ENCODE measurements at places on chromosomes 7 and 10. TPM values are rescaled to one million over a fixed set of nuclear protein-coding genes. Genes with fewer than 3 reads are reported as not detected.

DNA sequence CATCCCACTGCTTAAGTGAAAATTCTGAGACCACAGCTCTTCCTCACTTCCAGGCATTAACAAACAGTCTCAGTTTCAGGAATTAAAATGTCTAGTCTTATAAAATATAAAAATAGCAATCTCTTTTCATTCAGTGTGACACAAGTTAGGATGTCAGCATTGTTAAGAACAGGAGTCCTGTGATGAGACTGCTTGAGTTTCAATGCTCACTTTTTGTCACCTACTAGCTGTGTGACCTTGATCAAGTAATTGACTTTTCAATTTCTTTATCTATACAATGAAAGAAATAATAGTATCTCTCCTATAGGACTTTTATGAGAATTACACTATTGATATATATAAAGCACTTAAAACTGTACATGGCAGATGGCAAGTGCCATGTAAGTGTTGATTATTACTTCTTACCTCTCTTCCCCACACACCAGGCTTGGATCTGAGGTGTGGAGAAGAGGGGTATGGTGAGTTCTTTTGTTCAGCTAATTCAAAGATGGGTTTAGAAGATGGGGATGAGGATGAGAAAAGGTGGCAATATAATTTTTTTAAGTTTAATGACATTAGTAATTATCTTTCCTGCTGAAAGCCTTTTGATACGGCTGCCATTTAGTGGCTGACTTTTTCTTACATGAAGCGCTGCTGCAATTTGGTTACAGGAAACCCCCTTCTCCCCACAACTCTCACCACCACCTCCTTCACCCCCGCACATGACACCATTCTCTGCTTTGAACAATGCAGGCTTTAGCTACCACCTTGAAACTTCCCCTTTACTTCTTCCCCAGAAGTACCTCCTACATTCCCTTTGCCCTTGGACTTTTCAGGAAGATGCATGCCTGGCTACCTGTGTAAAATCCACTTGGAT is 20.8 kb upstream of the HYAL4 start:
- no peak for DNase-seq

- no peak for DNase-seq
Measured at GRCh38 chr10:4916086-4916716, 47.0 kb upstream of the AKR1C1 start.

DNA sequence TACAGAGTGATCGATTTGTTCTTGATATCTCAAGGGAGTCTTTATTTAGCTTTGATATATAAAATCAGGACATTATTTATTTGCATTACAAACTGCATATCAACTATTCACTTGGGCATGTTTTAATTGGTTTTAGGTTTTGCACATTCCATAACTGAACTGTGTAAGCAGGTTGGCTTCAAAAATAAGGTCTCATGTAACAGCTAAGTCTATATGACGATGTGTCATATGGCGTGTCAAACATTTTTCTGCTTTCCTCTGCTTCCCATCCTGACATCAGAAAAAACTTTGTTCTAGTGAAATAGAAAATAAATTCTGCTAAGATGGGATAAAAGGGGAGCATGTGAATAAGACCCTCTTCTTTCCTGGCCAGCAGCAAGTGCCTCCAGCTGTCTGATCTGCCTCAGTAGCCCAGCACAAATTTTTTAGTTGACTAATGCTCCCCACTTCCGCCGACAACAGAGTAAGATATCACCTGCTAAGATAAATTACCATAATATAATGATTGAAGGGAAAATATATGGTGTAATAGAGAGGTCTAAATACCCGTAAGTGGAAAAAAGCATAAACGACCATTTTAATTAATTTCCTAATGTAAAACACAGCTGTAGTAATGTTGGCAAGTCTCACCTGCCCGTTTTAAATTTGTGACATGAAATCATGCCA is 180.5 kb downstream of the TAX1BP1 start:
- no peak for DNase-seq

DNA sequence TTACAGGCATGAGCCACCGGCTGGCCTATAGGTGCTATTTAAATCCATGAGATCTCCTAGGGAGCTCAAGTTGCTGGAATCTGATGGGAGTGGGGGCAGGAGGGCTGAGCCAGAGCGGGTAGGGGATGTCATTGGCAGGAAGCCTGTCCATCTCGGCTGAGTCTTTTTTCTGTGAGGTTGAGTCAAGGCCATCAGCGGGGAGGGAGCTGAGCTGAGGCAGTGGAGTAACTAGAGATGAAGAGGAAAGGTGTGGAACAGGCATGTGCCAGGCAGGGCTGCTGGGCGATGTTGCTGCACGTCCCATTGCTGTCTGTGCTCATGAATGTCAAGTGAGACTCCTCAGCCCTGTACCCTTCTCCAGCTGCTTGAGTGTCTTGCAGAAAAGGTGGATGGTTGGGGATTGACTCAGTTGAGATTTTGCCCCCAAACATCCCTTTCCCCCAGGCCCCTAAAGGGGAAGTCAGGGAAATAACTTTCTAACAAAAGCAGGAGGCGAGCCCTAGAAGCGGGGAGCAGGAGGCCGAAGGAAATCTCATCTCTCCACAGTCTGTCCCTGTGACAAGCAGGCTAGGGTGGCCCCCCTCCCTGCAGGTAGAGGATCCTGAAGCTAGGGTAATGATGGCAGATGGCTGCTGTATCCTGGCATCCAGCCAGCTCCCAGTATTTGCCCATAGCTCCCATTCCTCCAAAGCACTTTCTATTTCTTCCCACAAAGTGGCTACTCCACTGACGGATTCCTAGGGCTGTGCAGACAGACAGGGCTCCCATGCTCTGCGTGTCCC is 5.4 kb downstream of the ATP6V1F start:
- no peak for DNase-seq

DNA sequence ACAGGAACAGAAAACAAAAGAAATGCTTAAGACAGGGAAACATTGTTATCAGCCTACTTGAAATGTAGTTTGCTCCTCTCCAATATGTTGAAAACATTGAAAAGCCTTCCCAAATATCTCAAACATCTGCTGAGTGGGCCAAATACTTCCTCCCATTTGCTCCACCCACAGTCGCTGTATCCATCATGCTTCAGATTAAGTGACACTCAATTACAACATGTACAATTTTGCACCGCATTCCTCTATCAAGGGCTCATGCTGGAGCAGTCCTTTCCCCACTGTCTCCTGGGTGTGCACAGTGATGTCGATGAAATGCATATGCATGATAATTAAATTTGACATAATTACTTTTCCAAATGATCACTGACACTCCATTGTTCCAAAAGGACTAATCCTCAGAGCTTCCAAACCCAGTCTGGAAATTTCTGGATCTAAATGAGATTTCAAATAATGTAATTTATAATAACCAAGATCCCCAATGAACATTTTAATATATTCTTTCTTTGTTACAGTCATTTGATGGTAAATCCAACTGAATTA is 604.6 kb downstream of the GRID1 start:
- DNase-seq: no peak

GRCh38 chr7:26987338-26987737 is 108.5 kb downstream of the HOXA1 start:
- no peak for DNase-seq

GRCh38 chr7:95004618-95005247 is 97.3 kb downstream of the PPP1R9A start:
- DNase-seq: no peak

DNMBP gene
- total RNA-seq: 39.3 TPM

WEE2 gene
- total RNA-seq: not detected

CLCN1 gene
- total RNA-seq: 0.15 TPM
